Mammary microvascular endothelial cell (primary cell): ENCODE measurements at places on chromosomes 4 and X. TPM values are rescaled to one million over a fixed set of nuclear protein-coding genes. Genes with fewer than 3 reads are reported as not detected.

The TCEANC gene
- 0.40 and 0.49 TPM in 2 replicates for total RNA-seq

The EVC gene
- total RNA-seq = 9.1 and 9.3 TPM in 2 replicates

The CXCL5 gene
- 1.3 and 1.8 TPM in 2 replicates for total RNA-seq

The RIPPLY1 gene
- total RNA-seq = not detected in 2 replicates

The CCKAR gene
- not detected in 2 replicates for total RNA-seq

The GAGE12E gene
- total RNA-seq = not detected in 2 replicates

The FRMPD3 gene
- total RNA-seq = not detected in 2 replicates

The ARX gene
- total RNA-seq = not detected in 2 replicates

The RS1 gene
- total RNA-seq = not detected in 2 replicates

The TEX11 gene
- total RNA-seq = not detected in 2 replicates

The MAGIX gene
- total RNA-seq = 1.9 TPM in 1 of 2 replicates, not detected in the other

The NLGN3 gene
- total RNA-seq = 0.05 TPM in 1 of 2 replicates, not detected in the other

The GAGE13 gene
- not detected in 2 replicates for total RNA-seq

The DDX53 gene
- not detected in 2 replicates for total RNA-seq

The PNMA5 gene
- not detected in 2 replicates for total RNA-seq

The CDKN2AIP gene
- 9.6 and 11.3 TPM in 2 replicates for total RNA-seq

The SOD3 gene
- total RNA-seq = 0.07 TPM in 1 of 2 replicates, not detected in the other

The PPP1R3F gene
- 0.87 and 2.3 TPM in 2 replicates for total RNA-seq

The PASD1 gene
- not detected in 2 replicates for total RNA-seq

The DCAF4L1 gene
- under 0.01 and 0.30 TPM in 2 replicates for total RNA-seq

The OPN1MW gene
- total RNA-seq = not detected in 2 replicates

The GUCY1B1 gene
- 0.39 and 0.87 TPM in 2 replicates for total RNA-seq

The TREX2 gene
- 2.2 TPM in 1 of 2 replicates, not detected in the other for total RNA-seq

The FAM47B gene
- total RNA-seq = not detected in 2 replicates

The RRH gene
- not detected in 2 replicates for total RNA-seq

The NAA11 gene
- total RNA-seq = not detected in 2 replicates

The CXCL6 gene
- 0.67 and 1.5 TPM in 2 replicates for total RNA-seq
